Esophagus muscularis mucosa (tissue), 4 donors: ENCODE measurements at places on chromosomes 13 and 19. TPM values are rescaled to one million over a fixed set of nuclear protein-coding genes. Genes with fewer than 3 reads are reported as not detected.

DNA sequence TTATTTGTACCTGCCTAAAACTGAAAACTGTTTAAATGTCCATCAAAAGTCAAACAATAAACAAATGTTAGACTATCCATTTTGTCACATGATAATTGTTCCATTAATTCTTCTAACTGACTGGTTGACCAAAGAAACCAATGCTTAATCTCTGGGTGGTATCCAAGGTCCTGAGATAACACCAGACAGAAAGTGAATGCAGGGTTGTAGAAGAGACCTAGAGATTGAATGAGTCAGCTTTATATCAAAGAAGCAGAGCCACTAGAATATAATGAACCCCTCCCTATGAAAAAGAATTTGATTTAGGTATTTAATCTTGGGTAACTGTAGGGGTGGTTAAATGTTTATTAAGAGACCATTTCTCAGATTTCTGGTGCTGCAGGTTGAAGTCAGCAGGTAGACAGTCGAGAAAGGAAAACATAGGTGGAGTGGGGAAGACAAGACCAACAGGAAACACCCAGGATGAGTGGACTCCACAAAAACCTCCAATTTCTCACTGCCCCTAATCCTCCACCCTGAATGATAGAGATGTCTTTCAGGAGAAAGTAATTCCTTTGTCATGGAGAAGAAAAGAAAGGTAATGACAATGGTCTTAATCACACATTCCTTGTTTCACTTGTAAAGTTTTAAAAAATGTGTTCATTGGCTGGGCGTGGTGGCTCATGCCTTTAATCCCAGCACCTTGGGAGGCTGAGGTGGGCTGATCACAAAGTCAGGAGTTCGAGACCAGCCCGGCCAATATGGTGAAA, 536.4 kb downstream of the IRS2 start:
- H3K27ac ChIP-seq = no peak overlapping the region
- no peaks in the 10 kb centered on the region for H3K4me1 ChIP-seq
- no peak overlapping the region for H3K4me3 ChIP-seq
- no peaks in the 10 kb centered on the region for H3K36me3 ChIP-seq
- no peak for DNase-seq

- no peak overlapping the region for H3K27ac ChIP-seq
- H3K27me3 ChIP-seq = no peaks in the 10 kb centered on the region
- H3K36me3 ChIP-seq = no peaks in the 10 kb centered on the region
- no peaks in the 10 kb centered on the region for H3K4me1 ChIP-seq
Measured at GRCh38 chr13:111639196-111639705, 318.8 kb downstream of the TEX29 start.

DNA sequence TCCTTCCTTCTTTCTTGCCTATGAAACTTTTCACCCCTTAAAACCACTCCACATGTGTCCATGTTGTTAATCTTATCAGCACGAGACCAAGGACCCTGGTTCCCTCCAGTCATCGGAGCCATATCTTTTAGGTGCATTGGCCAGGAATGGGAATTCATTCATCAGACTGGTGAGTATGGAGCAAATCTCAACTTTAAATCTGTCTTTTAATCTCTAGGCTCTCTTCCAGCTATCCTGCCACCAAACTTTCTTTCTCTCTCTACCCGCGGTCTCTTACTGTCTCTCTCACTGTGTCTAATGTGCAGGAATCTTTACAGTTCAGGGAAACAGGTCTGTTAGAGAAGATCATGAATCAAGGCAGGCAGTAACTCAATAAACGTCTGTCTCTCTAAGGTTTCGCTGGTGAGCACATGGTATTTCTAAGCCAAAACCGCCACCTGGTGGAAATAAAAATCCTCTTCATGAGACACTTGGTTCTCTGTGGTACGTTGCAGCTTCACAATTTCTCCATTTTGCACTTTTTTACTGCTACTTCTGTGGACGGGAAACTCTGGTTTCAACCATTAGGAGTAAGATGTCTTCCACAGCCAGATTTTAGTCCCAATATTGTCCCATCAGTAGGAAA, 16.1 kb downstream of the LGALS16 start:
- no peaks in the 10 kb centered on the region for H3K27me3 ChIP-seq
- no peaks in the 10 kb centered on the region for H3K4me1 ChIP-seq
- peak; percentile 72 for DNase-seq
- H3K27ac ChIP-seq = no peak overlapping the region
- no peak overlapping the region for H3K4me3 ChIP-seq

DNA sequence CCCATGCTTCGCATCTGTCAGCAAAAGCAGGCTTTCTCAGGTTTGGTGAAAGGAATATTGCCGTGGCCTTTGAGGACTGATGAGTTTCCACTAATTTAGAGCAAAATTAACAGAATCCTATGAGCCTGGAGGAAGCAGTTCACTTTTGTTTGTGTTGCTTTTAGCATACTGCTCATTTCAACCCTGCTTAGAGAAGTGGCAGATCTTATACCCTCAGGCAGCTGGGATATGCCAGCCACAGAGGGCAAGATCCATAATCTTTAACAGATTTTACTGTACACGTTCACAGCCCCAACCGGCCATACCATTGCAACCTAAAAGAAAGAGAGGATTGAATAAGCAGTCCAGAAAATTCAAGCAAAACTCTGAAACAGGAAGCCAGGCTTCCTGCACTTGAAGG, 60.5 kb downstream of the COL4A2 start:
- H3K4me3 ChIP-seq = no peak overlapping the region
- DNase-seq = no peak
- no peaks in the 10 kb centered on the region for H3K27me3 ChIP-seq
- peaks cover 86% of the 10 kb centered on the region for H3K4me1 ChIP-seq
- no peaks in the 10 kb centered on the region for H3K36me3 ChIP-seq
- H3K27ac ChIP-seq = peak overlapping the region; percentile 93

GRCh38 chr13:98526182-98526512, 50.8 kb downstream of the STK24 start:
- H3K27me3 ChIP-seq = no peaks in the 10 kb centered on the region
- H3K4me3 ChIP-seq = no peak overlapping the region
- H3K36me3 ChIP-seq = no peaks in the 10 kb centered on the region
- no peak overlapping the region for H3K27ac ChIP-seq
- DNase-seq = no peak

DNA sequence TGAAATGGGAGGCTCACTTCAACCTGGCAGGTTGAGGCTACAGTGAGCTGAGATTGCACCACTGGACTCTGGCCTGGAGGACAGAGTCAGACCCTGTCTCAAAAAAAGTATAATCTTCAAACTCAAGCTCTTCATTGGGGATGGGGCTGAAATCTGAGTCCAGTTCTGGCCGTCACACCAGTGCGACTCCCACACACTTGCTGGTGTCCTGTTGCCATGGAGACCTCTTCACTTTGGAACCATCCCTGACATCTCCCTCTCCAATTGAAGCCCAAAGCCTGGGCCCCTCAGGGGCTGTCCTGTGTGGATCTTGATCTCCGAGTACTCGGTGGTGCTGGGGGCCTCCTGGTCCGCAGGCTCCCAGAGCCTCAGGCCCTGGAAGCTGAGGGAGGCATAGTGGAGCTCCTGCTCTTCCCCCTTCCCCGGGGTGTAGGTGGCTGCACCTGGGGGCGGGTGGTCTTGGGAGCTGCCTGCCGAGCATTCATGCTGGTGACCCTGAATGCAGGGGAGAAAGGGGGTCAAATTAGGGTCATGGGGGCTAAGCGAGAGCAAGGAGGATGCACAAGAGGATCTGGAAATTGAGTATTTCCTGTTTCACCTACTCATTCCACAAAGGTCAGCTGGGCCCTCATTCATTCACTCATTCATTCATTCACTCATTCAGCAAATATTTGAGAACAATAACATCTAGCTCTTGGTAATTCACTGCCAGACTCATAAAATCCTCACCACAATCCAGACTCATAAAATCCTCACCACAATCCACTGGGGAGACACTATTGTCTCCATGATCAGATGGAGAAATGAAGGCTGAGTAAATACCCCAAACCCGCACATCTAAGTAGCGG, 11.0 kb downstream of the SIGLEC11 start:
- no peak overlapping the region for H3K4me3 ChIP-seq
- no peaks in the 10 kb centered on the region for H3K36me3 ChIP-seq
- no peaks in the 10 kb centered on the region for H3K27me3 ChIP-seq
- H3K27ac ChIP-seq = no peak overlapping the region
- no peak for DNase-seq

DNA sequence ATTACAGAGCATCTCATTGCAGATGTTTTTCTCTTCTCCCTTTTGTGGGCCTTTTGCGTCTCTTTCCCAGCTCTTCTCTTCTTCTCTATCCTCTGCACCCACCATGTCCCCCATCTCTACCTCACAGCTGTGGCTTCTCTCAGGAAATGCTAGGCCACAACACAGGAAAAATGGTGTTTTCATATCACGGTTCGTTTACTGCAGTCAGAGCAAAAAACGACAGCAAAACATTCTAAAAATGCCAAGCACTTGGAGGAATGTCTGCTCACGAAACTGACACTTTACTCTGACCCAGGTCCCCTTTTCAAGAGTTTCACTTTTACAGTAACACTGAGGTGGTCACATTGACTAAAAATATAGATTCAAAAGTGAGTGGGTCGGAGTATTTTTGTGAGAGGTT, 152.2 kb downstream of the DCT start:
- DNase-seq = no peak
- H3K36me3 ChIP-seq = no peaks in the 10 kb centered on the region
- no peaks in the 10 kb centered on the region for H3K27me3 ChIP-seq
- H3K4me1 ChIP-seq = peaks cover 29% of the 10 kb centered on the region

GRCh38 chr19:45764475-45764874, 4.6 kb downstream of the SIX5 start:
- peak overlapping the region; percentile 12 for H3K4me3 ChIP-seq
- H3K27me3 ChIP-seq = no peaks in the 10 kb centered on the region
- H3K27ac ChIP-seq = peak overlapping the region; percentile 98

DNA sequence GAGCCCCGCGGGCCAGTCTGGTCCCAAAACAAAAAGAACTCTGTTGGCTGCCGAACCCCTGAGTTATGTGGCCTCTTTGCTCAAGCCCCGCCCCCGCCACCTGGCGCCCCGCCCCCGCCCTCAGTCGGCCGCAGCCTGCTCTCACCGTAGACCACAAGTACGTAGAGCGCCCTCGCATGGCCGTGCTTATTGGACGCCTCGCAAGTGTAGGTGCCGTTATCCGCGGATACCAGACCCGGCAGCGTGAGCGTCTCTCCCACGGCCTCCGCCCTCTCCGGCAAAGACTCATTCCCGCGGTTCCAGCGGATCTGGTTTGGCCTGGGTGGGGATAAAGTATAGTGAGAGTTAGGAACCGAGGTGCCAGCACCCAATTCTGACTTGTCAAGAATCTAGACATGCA, 5.5 kb upstream of the ZNF428 start:
- H3K36me3 ChIP-seq = peaks cover 22% of the 10 kb centered on the region
- H3K27me3 ChIP-seq = no peaks in the 10 kb centered on the region
- H3K4me1 ChIP-seq = peaks cover 8% of the 10 kb centered on the region
- no peak overlapping the region for H3K27ac ChIP-seq
- no peak for DNase-seq

DNA sequence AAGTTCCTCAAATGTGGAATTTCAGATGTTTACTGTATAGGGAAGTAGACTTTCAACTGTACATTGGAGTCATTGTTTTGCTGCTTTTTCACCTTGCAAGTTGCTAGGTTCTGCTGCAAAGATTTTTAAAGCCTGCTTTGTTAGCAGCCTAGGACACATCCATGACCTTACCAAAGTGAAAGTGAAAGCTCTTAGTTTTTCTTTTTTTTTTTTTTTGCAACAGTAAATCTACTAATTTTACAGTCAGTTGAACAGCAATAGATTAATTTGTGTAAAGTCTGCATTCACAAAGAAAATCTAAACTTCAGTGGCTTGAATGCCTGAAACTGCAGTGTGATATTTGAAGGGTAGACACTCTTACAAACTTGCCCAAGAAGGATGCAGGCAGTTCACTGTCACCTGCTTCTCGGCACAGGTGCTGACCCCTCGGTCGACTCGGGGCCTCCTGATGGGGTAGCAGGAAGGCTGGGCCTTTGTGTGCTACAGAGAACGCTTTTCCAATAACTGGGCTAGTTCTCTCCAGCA, 5.0 kb upstream of the MTIF3 start:
- no peaks in the 10 kb centered on the region for H3K27me3 ChIP-seq
- H3K36me3 ChIP-seq = no peaks in the 10 kb centered on the region
- H3K4me1 ChIP-seq = peaks cover 22% of the 10 kb centered on the region
- H3K4me3 ChIP-seq = peak overlapping the region; percentile 20

GRCh38 chr13:114088234-114088633, 44.2 kb downstream of the RASA3 start:
- DNase-seq = no peak
- H3K36me3 ChIP-seq = no peaks in the 10 kb centered on the region
- no peaks in the 10 kb centered on the region for H3K4me1 ChIP-seq
- H3K27ac ChIP-seq = no peak overlapping the region
- H3K4me3 ChIP-seq = no peak overlapping the region

DNA sequence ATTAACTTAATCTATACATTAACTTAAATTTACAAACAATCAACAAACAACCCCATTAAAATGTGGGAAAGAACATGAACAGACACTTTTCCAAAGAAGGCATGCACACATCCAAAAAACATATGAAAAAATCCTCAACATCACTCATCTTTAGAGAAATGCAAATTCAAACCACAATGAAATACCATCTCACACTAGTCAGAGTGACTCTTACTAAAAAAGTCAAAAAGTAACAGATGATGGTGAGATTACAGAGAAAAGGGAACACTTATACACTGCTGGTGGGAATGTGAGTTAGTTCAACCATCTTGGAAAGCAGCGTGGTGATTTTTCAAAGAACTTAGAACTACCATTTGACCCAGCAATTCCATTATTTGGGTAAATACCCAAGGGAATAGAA, 759.2 kb upstream of the SLITRK1 start:
- no peaks in the 10 kb centered on the region for H3K36me3 ChIP-seq
- H3K4me3 ChIP-seq = no peak overlapping the region
- H3K27ac ChIP-seq = no peak overlapping the region
- H3K4me1 ChIP-seq = no peaks in the 10 kb centered on the region
- DNase-seq = no peak
- no peaks in the 10 kb centered on the region for H3K27me3 ChIP-seq

GRCh38 chr13:67052550-67053490, 177.3 kb downstream of the PCDH9 start:
- no peaks in the 10 kb centered on the region for H3K27me3 ChIP-seq
- no peak for DNase-seq
- no peak overlapping the region for H3K27ac ChIP-seq
- H3K4me3 ChIP-seq = no peak overlapping the region

GRCh38 chr13:50359041-50359367, 343.8 kb downstream of the KCNRG start:
- no peaks in the 10 kb centered on the region for H3K36me3 ChIP-seq
- no peak overlapping the region for H3K27ac ChIP-seq
- H3K4me3 ChIP-seq = no peak overlapping the region
- peak; percentile 87 for DNase-seq
- H3K27me3 ChIP-seq = no peaks in the 10 kb centered on the region
- peaks cover 33% of the 10 kb centered on the region for H3K4me1 ChIP-seq

Gene ZNF534
- 0.63 TPM for total RNA-seq

Gene CEACAM4
- total RNA-seq = 0.83 TPM

Gene LILRA1
- 0.42 TPM for total RNA-seq

Gene CABP5
- not detected for total RNA-seq

Gene TMPRSS9
- total RNA-seq = not detected

Gene ZNF432
- 10.1 TPM for total RNA-seq

Gene ZNF763
- 3.3 TPM for total RNA-seq

Gene IGSF23
- total RNA-seq = not detected

Gene NANOS3
- not detected for total RNA-seq

Gene DAND5
- 0.19 TPM for total RNA-seq

Gene PLIN5
- 9.9 TPM for total RNA-seq

Gene PSG6
- not detected for total RNA-seq

Gene DENND1C
- 2.8 TPM for total RNA-seq
